ENCODE measurements at places on chromosomes 7 and 10.

GRCh38 chr10:78658645-78659597 lies 409.8 kb upstream of the ZMIZ1 start:
- no peak for DNase-seq

GRCh38 chr7:25014756-25015155 lies 34.8 kb upstream of the OSBPL3 start:
- DNase-seq, result no peak

DNA sequence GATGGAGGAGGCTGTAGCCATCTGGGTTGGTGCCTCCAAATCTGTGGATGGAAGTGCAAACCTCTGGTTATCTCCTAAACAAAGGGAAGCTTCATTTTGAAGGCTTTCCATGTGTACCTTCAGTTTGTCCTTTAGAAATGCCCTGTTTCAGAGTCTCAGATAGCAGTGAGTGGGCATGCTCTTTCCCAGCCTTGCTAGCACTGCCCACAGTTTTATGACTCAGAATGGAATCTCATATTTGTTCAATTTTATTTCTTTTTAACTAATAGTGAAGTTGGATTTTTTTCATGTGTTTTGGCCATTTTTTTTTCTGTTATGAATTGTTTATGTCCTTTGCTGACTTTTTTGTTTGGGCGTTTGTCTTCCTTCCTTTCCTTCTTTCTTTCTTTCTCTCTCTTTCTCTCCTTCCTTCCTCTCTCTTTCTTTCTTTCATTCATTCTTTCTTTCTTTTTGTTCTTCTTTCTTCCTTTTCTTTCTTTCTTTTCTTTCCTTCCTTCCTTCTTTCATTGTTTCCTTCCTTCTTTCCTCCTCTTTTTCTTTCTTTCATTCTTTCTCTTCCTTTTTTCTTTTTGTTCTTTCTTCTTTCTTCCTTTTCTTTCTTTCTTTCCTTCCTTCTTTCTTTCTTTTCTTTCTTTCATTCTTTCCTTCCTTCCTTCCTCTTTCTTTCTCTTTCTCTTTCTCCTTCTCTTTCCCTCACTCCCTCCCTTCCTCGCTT lies 25.6 kb downstream of the PRF1 start:
- no peak for DNase-seq

GRCh38 chr7:155998328-155998691 lies 186.0 kb upstream of the SHH start:
- DNase-seq, result no peak

DNA sequence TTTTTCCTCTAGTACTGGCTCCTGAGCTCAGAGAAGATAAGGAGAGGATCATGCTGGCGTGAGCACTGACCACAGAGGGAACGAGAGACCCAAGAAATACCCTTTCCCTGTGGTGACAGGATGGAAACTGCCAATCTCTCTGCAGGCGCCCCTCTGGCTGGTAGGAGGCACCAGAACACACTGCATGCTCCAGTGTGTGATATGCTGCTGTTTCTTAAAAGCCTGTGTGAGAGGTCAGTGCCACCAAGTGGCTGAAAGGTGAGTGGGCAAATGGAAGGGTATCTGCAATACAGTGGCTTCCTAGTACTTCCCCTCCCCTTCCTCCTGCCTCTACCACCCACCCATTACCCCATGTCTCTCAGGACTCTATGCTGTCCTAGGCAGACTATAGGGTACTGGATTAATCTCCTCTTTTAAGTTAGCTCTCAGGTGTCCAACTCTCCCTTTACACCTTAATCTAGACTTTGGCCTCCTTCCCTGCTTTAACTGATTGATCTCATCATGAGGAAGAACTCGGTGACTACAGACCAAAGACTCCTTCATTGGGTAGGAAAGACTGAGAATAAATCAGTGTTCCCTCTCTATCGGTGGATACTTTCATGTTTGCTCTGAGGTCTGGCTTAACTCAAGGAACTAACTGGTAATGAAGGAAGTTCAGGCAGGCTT lies 283.6 kb downstream of the ADRA2A start:
- DNase-seq, result no peak

DNA sequence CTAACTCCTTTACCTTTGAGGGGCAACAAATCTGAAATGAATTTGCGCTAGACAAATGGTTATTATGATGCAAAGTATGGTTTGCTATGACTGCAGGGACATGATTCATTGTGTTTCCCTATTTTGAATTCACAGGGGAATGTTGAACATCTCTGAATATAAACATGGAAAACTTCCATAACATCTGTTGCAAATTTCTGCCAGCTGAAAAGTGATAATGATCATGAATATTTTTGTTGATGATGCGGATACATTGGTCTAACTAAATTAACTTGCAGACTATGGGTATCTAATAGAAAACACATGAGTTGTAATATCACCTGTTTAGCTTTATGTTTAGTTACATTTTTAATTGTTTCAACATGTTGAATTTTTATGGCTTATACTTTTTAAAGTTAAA lies 1325.5 kb downstream of the REEP3 start:
- DNase-seq, result no peak

GRCh38 chr10:101588879-101589278 lies 758 bp downstream of the DPCD start:
- no peak for DNase-seq

GRCh38 chr10:116521424-116522290 lies 24.1 kb upstream of the PNLIP start:
- no peak for DNase-seq

DNA sequence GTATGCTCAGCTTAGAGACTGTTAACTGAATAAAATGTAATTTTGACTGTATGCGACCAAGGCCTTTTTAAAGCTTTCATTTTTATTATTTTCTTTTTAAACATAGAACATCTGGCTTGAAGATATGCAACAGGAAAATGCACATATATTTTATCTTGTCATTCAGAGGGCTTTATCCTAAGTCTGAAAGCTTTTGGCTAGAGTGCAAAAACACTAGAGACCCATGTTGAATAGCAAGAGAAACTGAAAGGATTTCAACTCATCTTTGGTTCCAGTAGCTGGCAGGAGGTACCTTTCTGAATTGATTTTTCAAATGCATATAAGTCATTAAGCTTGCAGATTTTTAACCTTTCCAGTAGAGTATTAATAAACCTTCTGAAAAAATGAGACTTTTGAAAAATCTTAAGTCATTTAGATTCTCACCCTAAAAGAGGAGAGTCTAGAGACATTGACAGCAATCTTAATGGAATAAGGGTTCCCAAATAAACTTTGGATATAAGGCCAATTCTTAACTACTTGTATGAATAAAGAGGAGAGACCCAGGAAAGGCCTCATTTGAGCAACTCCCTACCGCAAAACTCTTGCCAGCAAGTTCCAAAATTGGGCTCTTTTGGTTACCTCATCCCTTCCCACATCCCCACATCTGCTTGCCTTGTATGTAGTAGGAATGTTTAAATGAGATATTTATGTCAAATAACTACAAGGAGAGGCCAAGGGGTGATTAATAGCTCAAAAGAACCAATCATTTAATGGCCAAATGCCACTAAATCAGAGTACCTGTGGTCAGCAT lies 454.4 kb downstream of the HTR7 start:
- DNase-seq, result no peak

GRCh38 chr7:105691082-105691679 lies 109.9 kb upstream of the EFCAB10 start:
- no peak for DNase-seq

- DNase-seq, result no peak
These were observed 365.1 kb downstream of the GRID1 start for GRCh38 chr10:86001521-86001920.

GRCh38 chr10:33139181-33139646 lies 181.2 kb upstream of the ITGB1 start:
- no peak for DNase-seq

GRCh38 chr10:61316676-61317265 lies 136.4 kb downstream of the TMEM26 start:
- no peak for DNase-seq

GRCh38 chr7:119270045-119270464 lies 1002.9 kb upstream of the KCND2 start:
- DNase-seq, result no peak

DNA sequence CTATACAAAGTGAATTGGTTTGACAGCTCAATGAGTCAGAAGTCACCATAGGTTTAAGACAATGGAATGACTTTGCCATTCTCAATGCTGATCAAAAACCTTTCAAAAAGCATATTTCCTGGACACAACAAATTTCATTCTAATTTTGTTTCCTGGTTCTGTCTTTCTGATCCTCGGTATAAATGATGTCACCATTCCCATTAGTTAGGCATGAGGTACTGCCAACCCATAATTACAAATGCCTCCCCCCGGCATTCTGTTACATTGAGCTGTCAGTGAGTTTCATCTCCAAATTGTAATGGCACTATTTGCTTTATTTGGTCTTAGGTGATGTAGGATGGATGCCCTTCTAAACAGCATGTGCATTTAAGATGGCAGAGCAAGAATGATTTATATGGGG lies 81.7 kb upstream of the NFE2L3 start:
- no peak for DNase-seq

- DNase-seq, result no peak
These were observed 45.5 kb upstream of the ADARB2 start for GRCh38 chr10:1782841-1783240.

GRCh38 chr7:6612819-6613218 lies 2.6 kb upstream of the ZNF853 start:
- DNase-seq, result no peak

GRCh38 chr7:116800594-116800993 lies 61.8 kb upstream of the CAPZA2 start:
- DNase-seq, result no peak

DNA sequence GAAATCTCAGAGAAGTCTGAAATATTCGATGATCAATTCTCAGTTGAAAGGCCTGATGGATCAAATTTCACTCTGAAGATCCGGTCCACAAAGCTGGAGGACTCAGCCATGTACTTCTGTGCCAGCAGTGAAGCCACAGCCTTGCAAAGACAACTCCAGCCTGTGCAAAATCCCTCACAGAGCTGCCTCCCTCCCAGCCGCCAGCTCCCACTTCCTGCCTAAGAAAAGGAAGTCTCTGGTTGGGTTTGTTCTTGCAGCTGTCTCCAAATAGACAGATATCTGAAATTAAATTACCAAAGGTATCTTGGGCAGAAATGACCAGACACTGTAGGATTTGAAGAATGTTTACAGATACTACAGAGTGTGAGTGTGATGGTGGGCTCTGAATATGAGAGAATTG lies 43.4 kb upstream of the PRSS58 start:
- no peak for DNase-seq

GRCh38 chr7:139118234-139118804 lies 8.8 kb upstream of the ZC3HAV1 start:
- DNase-seq, result no peak

DNA sequence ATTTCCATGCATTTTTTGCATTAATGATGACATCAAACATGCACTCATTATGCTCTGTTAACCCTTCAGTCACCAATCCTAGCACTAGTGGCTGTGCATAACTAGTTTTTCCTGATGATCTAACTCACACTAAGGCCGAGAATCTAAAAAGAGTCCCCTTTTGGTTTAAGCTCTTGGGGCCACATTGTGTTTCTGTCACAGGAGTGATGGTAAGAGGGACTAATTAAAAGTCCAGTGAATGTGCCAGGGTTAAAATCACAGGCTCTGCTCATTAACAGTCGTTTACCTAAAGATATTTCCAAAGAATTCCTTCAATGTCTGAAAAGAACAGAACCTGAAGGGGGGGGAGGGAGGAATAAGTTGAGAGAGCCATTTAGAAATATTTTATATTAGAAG lies 359.0 kb upstream of the ANKRD30A start:
- no peak for DNase-seq

DNA sequence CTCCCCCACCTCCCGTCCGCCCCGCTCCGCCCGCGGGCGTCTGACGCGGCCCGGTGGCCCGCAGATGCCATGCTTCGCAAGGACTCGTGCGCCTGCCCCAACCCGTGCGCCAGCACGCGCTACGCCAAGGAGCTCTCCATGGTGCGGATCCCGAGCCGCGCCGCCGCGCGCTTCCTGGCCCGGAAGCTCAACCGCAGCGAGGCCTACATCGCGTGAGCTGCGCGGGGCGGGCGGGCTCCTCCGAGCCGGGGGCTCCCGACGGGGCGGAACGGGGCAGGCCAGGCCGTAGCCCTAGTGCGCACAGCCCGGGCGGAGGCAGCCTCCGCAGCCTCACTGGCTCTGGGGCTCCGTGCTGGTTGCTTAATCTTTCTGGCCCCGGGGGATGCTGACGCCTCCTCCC lies 2.8 kb downstream of the ASIC3 start:
- DNase-seq, result no peak

GRCh38 chr7:137130751-137131158 lies 212.8 kb downstream of the PTN start:
- DNase-seq, result no peak

- no peak for DNase-seq
These were observed 79.3 kb downstream of the ITGB8 start for GRCh38 chr7:20409961-20410360.

DNA sequence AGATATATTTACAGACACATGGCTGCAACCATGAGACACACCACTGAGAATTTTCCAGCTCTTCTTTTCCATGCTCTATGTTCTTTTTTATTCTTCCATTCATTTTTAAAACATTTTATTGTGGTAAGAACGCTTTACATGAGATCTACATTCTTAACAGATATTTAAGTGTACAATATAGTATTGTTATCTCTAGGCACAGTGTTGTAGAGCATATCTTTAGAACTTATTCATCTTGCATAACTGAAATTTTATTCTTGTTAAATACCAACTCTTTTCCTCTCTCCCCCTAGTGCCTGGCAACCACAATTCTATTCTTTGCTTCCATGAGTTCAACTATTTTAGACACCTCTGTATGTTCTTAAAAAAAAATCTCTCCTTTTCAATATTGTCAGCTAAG lies 67.1 kb upstream of the HABP2 start:
- DNase-seq, result no peak

GRCh38 chr10:112517451-112517862 lies 70.4 kb downstream of the VTI1A start:
- no peak for DNase-seq

DNA sequence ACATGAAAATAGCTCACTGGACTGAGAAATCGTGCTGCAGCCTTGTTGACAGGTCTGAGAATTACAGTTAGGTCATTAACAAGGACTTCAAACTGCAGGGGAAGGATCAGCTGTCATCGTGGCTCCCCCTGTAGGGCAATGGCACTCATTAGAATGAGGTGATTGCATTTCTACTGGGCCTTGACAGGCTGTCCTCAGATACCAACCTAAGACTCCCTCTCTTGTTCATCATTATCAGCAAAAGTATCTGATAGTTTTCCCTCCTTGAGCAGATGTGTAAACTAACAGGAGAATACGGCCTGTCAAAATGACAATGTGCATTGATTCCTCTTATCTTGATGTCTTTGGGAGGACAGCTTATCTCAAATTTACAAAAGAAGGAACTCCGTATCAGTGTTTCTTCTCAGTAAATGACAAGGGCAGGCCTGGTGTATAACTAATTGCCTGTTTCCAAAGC lies 648.5 kb upstream of the LRRN3 start:
- DNase-seq, result no peak

DNA sequence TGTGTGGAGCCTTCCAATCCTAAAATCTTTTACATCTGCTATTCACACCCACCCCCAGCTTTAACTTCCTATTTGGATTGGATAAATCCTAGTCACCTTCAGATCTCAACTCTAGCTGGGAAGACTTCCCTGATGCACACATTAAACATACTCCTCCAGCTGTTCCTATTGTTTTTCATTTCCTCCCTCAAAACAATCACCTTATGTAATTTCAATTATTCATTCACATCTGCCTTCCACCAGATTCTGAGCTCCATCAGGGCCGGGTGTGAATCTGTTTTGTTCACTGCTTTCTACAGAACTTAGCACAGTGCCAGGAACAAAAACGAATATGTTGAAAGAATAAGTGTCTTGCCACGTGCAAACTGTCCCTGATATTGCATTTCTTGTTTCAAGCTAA lies 497.4 kb downstream of the PLXDC2 start:
- no peak for DNase-seq

Measured in cortex of kidney (tissue), 1 donor.